ENCODE measurements at places on chromosomes 1 and 21.

DNA sequence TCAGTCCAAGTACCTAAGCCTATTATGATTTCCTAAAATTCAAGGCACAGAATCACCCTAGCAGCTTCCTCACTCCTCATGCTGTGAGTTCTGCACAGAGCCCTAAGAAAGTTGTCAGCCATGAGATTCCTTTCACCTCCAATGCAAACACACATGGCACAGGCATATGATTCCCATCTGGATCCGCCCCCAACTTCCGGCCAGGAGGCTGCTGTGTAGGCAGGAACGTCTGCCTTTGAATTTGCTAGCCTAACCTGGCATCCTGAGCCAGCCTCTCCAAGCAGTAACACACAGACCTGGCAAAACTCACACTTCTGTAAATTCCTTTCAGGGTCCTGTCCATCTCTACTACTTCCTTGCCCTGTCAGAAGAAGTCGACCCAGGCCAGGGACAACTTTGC, 521.1 kb upstream of the BEND5 start:
- DNase-seq, result no peak

GRCh38 chr1:67952071-67952470, 98.4 kb downstream of the DIRAS3 start:
- DNase-seq, result no peak

GRCh38 chr1:178282949-178283367, 189.1 kb downstream of the RASAL2 start:
- DNase-seq, result no peak

DNA sequence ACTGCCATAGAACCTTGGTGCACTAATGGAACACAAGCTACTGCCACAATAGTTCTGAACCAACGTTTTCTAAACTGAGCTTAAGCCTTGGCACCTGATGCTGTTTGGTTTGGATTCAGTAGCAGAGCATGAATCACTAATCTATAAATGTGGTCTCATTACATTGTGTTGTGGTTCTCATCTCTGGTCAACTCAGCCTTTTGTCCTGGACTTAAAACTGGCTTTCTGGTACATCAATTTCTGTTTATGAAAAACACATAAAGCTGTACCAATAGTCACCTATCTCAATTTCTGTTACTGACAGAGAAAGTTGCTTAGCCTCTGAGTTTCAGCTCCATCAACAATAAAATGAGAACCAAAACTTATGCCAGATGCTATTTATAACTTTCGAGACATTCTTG, 197.5 kb upstream of the KIAA0040 start:
- no peak for DNase-seq

DNA sequence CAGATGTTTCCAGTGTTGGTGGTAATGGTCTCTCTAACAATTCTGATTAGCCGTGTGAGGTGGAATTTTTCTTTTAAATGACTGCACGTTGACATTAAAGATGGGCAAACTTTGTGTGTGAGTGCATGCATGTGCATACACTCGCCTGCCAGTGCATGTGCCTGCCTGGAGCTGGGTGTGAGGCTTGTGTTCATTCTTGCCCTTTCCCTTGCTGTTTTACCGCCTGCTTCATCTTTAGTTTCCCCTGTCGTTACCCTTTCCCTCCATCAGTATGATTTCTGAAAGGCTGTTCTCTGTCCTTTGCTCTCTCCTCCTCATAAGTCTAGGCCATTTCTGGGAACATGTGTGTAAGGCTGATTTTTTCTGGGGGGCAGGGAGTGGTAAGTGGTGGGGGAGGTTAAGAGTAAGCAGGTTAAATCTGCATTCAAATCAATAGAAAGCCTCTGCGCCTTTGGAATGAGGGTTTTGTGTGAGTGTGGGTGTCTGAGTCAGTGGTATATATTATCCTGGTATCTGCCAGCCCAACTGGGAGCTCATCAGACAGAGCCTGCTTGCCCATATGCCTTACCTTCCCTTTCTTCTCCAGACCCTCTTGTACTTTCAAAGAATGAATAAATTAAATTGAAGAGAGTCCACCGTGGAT, 112.5 kb downstream of the PBX1 start:
- DNase-seq, result no peak

GRCh38 chr1:77558591-77559164, 123.8 kb downstream of the ZZZ3 start:
- DNase-seq, result no peak

- DNase-seq, result no peak
Observed at GRCh38 chr1:160726498-160727315, 12.3 kb upstream of the SLAMF7 start.

GRCh38 chr1:147091801-147092200, 80.5 kb downstream of the PRKAB2 start:
- no peak for DNase-seq

- no peak for DNase-seq
Observed at GRCh38 chr1:17123196-17124045, 4.2 kb upstream of the PADI2 start.

DNA sequence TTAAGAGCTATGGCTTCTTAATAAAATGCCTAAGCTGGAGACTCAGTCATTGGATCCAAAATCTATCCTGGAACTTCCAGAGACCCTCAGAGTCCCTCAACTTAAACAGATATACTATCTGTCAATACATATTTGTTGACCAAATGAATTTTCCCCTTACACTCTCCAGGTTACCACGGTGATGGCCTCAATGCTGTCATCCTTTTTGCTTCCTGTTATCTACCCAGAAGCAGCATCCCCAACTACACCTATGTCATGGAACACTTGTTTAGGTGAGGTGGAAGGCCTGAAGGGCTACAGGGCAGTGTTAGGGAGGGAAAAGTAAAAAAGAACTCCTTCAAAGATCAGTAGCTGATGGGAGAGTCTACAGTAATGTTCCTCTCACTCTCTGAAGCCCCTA, 4.4 kb upstream of the C1orf56 start:
- no peak for DNase-seq

- no peak for DNase-seq
Observed at GRCh38 chr1:59743324-59744091, 71.2 kb upstream of the HOOK1 start.

DNA sequence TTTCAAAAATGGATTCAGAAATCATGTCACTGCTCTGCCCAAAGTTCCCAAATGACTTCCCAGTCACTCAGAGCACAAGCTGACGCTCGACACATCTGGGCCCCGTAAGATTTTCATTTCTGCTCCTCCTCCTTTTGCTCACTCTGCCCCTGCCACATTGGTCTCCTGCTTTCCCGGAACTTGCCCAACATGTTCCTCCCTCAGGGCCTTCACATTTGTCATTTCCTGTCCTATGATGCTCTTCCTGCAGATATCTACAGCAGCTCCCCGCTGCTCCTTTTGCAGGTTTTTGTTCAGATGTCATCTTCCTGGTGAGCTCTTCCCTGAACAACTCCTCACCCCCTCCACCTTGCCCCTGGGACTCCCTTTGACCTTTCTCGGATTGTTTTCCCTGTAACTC, 58.5 kb upstream of the IVNS1ABP start:
- no peak for DNase-seq

- DNase-seq, result no peak
Observed at GRCh38 chr1:52424231-52424636, 19.8 kb downstream of the PRPF38A start.

DNA sequence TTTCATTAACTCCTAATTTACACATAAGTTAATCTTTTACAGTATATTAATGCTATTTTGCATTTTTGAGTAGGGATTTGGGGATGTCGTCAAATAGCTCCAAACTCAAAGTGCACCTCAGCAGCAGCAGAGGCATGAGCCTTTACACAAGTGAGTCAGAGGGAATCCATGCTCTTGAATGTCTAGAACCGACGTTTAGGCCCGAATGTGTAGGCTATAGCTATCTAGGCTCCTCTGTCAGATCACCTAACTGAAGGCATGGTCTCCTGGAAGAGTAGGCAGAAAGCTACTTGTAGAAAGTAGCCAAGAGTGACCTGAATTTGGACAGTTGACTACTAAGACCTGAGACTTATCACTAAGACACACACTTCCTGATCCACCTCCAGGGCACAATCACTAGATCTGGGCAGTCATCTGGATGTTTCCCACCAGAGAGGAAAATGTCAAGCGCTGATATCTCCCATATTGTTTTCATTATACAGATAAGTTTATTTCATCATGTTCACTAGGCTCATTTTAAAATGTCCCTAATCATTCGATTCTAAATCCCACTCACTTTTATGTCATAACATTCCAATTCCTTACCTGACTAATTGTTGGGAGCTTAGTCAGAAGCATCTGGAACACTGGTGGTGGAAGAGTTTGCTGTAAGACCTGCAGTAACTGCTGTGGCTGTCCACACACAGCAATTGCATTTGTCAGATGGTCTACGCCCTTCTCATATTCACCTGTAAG, 15.3 kb downstream of the TOMM20 start:
- DNase-seq, result no peak

DNA sequence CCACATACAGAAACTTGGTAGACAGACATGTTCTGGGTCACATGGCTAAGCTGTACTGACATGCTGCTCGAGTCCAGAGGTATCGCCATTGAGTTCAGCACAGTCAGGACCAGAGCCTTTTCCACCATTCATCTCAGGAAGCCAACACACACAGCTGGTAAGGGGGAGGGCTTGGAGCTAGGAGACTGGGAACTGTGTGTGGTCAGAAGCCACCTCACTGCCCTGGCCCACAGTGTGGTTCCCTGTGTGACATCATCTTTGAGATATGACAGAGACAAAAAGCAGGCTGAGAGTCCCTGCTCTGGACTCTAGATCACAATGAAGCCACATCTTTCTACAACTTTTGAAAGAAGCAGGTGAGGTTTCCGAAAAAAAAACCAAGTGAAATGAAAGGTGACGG, 107.2 kb downstream of the SIM2 start:
- no peak for DNase-seq

All from activated gamma-delta T cell (primary cell).